Thoracic aorta (tissue), 2 donors: ENCODE measurements at places on chromosomes 6 and 20.

GRCh38 chr20:5973971-5974370 lies 23.5 kb downstream of the MCM8 start:
- DNase-seq = no peak

GRCh38 chr6:31676904-31677303 lies 4.0 kb downstream of the LY6G5C start:
- DNase-seq = no peak

DNA sequence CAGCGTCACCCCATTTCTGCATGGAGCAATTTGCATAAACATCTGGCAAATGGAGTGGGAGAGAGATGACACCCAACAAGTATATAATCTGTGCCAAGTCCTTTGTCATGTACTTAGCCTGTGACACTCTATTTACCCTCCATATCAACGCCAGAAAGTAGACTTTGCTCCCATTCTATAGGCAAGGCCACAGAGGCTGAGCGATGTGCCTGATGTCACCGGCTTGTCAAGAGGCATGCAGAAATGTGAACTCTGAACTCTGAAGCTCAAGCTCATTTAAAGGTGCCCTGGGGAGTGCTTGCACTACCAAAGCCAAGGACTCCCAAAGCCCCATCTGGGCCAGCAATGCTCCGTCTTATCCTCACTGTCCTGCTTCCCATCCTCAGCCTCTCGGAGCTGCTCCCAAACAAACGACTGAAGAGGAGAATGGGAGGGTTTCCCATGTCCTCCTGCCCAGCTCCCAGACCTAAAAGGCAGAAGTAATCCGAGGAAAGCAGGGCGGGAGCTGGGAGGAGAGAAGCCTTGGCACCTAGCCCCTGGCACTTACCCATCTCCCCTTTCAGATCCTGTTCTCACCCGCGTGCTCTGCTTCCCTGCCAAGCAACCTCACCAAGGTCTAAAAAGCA lies 9.2 kb downstream of the CPNE5 start:
- DNase-seq = no peak

DNA sequence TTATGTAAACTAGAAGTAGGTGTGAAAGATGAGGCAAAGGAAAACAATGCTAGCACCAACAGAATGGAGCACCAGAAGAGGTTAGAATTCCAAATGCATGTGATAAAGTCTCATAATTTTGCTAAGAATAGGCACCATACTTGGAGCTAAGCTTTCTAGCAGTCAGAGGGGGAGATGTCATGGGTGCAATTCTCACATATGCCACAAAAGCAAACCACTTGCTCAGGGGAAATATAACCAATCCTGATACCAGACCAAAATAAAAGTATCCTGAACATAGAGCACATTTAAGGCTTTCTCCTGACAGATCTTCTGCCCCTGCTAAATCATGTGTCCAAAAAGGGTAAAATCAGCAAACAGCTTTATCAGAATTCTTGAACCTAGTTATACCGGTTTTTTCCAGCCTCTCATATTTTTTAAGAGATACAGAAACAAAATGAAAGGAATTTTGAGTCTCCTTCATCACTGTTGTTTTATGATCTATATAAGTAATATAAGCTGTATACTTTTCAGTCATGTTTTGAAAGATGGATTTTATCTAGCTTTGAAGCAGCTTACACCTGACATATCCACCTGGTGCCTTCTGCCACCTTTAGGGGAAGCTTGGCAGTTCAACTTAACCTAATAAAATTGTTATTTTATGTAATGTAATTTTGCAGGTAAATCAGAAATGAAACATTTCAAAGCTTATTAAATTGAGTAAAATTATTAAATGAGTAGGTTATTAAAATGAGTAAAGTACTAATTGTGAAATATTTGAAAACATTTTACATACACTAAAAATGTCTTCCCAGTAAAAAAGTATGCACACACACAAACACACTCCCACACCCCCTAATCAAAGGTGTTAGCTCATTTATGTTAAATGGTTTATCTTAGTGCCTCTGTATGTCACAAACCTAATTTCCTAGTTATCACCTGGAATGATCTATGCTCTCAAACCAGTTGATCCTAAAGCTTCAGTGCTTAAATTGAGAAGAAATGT lies 2.8 kb downstream of the SPO11 start:
- DNase-seq = no peak

DNA sequence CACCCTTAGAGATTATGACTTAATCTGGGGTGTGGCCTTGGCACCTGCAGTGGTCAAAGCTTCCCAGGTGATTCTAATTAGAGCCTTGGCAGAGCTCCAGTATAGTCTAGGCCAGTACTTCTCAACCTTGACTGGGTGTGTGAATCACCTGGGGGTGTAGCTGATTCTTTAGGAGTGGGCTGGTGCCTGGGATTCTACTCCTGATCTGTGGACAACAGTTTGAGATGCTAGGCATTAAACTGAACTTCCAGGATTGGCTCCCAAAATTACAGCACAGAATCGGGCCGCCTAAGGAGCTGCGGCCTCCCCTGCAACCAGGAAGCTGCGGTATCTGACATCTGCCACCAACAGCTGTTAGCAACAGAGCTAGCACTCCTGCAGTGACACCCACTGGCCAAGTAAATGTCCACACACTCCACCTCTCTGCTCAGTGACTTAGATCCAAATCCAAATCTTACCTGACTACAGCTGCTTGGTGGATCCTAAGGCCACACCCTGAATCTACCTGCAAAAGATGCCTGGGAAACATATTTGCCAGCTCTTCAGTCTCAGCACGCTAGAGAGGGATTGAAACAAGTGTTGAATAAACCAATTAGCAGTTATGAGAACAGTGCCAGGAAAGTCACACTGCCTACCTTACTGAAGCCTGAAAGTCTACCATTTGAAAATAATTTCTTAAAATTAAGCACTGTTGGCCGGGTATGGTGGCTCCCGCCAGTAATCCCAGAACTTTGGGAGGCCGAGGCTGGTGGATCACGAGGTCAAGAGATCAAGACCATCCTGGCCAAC lies 126.7 kb downstream of the UNC5CL start:
- no peak for DNase-seq

DNA sequence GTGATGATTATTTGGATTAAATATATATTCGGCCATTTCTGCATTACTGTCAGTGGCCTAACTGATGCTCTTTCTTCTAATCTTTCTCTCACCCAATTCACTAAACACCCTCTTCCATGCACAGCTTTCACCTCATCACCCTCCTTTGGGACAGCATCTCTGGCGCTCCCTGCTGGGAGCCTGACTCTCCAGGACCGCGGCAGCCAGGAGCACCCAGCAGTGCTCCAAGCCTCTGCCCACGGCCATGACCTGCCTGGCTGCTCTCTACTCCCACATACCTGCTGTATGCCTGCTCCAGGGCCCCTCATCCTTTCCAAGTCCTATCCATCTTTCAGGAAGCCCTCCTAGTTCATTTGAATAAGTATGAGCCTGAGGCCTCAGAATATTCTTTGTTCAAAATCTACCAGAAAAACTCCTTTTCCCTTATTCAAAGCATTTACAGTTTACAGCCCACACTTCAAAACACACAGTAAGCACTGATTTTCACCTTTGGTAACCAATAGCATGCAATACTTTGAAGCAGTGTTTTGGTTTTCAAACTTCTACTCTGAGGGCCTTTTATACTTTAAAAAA lies 15.2 kb downstream of the CTCFL start:
- DNase-seq = no peak

DNA sequence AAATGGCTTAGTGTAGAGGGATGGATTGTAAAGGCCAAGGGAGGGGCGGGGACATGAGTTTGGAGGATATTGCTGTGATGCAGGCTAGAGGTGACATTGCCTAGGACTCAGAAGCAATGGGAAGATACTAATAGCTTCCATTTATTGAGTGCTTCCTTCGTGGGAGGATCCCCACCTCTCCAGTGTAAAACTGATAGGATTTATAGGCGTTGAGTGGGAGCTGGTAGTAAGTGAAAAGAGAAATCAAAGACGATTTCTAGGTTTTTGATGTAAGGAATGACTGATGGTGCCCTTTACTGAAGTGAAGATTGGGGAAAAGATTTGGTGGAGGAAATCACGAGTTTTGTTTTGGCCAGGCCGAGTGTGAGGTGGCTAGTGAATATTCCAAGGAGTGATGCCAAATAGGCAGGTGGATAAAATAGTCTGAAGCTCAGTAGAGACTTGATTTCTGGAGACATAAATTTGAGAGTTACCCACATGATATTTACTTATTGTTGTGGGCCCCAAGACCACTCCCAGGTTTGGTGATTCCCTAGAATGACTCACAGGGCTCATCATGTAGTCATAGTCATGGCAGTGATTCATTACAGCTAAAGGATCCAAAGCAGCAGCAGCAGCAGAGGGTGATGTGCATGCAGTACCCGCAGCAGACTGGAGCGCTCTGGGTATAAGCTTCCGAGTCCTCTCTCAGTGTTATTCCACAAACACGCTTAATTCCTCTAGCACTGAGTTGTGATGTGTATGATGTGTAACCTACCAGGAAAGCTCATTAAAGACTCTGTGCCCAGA lies 10.2 kb downstream of the RPRD1B start:
- DNase-seq = no peak

- DNase-seq = no peak
Observed at GRCh38 chr20:38084425-38084951, 50.9 kb downstream of the RPRD1B start.

GRCh38 chr6:75791881-75792280 lies 42.8 kb downstream of the MYO6 start:
- no peak for DNase-seq

DNA sequence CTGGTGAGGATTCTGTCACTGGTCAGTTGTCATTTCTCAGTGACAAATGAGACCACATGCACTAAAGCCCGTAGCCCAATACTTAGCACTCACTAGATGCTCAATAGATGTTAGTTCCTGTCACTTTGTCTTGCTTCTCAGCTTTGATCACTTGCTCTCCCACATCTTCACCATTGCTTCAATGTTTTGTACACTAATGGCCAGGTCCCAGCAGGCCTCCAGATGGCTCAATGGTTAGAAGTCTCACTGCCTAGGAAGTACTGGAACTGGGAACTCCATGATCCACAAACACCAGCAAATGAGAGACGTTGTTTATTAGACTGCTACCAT lies 502.8 kb upstream of the JARID2 start:
- DNase-seq = no peak
